ENCODE measurements at places on chromosomes 6 and 20.
A peak's percentile ranks its signal among the peaks of the same experiment; 100 is the strongest.

GRCh38 chr6:148681666-148682065 lies 65.2 kb upstream of the UST start:
- no peak for DNase-seq

- DNase-seq: no peak
These were observed 25.0 kb downstream of the SCAND1 start for GRCh38 chr20:35929301-35929700.

DNA sequence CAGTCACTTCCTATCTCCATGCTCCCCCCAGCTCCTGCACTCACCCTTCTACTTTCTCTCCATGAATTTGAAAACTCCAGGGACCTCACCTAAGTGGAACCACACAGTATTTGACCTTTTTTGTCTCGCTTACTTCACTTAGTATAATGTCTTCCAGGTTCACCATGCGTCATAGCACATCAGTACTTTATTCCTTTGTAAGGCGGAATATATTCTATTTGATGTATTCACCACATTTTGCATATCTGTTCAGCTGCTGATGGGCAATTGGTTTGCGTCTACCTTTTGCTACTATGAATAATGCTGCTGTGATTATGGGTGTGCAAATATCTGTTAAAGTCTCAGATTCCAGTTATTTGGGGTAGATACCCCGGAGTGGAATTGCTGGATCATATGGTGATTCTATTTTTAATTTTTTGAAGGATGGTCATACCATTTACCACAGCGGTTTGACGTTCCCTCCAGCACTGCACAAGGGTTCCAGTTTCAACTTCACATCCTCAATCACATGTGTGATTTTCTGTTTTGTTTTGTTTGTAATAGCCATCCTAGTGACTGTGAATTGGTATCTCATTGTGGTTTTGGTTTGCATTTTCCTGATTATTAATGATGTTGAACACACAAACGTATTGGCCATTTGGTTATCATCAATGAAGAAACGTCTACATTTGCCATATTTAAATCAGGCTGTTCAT lies 20.3 kb upstream of the SYNDIG1 start:
- no peak for DNase-seq

DNA sequence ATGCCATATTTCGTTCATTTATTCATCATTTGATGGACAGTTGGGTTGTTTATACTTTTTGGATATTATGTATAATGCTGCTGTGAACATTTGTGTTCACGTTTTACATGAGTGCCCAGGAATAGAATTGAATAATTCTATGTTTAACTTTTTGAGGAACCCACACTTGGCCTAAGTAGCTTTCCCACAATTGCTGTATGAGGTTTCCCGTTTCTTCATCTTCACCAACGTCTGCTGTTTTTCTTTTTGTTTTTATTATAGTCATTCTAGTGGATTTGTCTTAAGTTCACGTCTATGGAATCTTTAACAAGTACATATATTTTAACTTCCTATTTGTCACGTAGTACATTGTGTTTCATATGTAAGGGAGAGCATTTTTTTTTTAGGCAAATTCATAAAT lies 110.3 kb downstream of the JARID2 start:
- no peak for DNase-seq

DNA sequence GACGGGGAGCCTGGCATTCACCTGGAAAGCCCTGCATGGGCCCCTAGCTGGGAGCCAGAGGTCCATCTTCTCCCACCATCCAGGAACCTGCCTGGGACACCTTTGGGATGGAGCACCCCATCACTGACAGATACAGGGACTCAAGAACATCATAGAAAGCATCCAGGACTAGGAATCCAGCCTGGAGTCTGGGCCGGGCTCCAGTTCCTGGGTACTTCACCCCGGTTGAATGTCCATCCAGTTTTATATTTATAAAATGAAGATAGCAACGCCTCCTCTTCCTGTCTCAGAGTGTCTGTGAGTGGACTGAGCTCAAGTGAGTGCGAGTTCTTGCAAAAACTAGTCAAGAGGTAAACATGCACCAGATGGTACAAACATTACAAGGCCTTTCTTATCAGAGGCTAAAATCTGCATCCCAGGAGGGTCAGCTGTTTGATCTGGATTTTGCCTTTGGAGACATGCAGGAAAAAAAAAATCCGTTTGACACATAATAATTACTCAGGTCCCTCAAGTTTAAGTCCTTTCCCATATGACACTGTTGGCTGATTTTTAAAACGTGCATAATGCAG lies 27.4 kb downstream of the ZC3H12D start:
- no peak for DNase-seq

DNA sequence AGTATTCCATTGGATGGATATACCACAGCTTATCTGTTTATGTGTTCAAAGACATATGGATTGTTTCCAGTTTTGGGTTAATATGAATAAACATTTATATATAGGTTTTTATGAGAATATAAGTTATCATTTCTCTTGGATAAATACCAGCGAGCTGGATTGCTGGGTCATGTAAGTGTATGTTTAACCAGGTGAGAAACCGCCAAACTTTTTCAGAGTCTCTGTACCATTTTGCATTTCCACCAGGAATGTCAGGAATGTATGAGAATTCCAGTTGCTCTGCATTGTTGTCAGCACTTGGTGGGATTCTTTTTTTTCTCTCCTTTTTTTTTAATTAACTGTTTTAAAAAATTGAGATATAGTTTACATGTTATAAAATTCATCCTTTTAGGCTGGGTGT lies 52.1 kb downstream of the PHF20 start:
- DNase-seq: no peak

- no peak for DNase-seq
These were observed 80.8 kb upstream of the TIAM2 start for GRCh38 chr6:154914288-154914687.

GRCh38 chr20:45044601-45045000 lies 56.3 kb downstream of the KCNS1 start:
- no peak for DNase-seq

GRCh38 chr20:58545565-58546415 lies 30.6 kb upstream of the APCDD1L start:
- no peak for DNase-seq

GRCh38 chr6:124495665-124496190 lies 466.5 kb upstream of the RNF217 start:
- no peak for DNase-seq

DNA sequence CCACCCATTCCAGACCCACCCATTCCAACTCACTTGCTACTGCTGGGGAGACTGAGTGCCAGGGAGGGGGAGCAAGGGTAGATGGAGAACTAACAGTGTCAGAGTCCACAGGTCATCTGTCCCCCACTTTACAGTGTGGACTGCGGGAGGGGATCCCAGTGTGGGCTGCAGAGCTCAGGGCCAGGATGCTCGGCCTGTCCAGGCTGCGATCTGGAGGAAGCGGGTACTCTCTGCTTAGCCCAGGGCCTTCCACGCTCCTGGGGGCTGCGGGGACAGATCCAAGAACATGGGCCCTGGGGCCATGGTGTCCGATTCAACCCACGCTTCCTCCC lies 14.1 kb upstream of the GATA5 start:
- no peak for DNase-seq

DNA sequence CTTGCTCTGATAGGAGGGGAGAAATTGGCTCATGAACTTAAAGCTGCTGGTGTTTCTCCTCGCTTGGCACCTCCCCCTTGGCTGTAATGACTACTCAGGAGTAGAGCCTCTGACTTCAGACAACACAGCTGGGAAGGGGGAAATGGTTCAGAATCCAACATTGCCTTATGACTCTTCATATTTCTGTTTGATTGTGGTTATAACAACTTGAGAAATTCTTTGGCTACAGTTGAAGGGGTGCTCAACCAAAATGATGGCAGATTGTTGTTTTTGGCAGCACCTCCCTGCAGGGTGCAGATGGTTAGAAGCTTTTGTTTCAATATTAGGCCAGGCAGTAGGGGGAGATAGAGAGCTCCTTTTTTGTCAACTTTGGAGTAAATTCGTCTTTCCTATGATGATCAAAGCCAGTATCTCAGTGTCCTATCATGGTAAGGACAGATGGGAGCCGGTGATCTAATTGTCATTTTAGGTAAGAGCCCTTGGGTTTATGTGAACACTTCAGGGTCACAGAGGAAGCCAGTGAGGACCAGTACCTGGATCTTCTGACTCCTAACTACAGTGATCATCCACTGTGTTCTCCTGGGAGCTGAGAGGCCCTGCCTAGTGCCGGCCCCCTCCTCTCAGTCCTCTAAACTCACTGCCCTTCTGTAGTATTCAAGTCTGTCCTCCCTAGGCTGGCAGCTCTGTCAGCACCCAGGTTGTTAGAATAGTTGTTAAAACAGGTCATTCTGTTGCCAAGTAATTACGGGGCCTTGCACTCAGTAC lies 39.9 kb downstream of the RPRD1B start:
- DNase-seq: no peak

- DNase-seq: peak; percentile 79
These were observed 427 bp upstream of the MKKS start for GRCh38 chr20:10434467-10434831.

DNA sequence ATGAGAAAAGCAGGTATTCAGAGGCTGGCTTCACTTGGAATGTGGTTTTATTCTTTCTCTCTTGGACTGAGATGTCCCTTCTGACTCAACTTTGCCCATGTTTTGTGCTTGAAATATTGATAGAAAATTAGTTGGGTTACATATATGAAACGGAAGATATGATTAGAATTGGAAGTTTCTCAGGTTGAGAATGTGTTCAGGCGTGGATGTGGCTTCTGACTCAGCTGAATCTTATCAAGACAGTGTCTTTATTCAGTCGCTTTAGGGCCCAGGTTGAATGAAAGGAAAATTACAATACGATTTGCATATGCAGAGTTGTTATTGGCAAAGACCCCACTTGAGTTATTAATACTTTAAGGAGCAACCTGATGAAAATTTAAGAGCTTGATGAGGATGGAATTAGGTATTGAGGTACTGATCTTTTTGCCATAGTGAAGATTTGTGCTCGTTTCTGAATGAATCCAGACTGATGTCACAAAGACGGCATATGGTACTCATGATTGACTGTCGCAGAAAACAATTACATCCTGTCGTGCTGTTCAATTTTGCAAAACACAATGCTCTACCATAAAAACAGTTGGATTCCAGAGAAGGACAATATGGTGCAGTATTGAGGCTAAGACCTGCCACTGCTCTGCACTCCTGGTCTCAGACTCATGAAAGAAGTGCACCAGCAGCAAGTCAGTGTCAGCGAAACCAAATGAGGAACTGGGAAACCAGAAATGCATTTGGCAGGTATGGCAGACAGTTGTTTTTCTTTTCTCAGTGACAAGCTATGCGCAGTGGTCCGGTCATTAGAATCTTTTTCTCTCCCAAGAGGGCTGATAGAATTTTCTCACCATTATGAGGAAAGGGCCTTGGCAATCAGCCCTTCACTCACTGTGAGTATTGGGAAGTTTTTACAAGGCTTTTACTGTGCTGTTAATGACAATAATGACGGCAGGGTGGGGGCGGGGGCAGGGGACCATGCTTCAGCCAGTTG lies 158.3 kb downstream of the DOK5 start:
- DNase-seq: peak; percentile 62

DNA sequence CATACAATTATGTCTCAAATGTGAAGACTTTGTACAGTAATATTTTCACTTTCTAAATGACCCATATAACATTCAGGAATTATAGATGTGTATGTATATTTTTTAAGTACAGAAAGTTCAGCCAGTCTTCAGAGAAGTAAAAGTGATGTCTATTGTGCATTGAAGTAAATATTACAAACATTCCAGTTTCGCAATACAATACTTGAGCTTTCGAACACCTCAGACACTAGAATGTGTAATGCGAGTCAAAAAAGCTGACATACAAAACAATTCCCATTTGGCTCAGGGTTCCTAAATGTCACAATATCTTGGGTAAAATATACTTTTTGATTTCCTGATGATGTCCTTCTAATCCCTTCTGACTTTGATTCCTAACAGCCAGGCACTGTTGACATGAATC lies 101.4 kb downstream of the ZNF217 start:
- DNase-seq: no peak

DNA sequence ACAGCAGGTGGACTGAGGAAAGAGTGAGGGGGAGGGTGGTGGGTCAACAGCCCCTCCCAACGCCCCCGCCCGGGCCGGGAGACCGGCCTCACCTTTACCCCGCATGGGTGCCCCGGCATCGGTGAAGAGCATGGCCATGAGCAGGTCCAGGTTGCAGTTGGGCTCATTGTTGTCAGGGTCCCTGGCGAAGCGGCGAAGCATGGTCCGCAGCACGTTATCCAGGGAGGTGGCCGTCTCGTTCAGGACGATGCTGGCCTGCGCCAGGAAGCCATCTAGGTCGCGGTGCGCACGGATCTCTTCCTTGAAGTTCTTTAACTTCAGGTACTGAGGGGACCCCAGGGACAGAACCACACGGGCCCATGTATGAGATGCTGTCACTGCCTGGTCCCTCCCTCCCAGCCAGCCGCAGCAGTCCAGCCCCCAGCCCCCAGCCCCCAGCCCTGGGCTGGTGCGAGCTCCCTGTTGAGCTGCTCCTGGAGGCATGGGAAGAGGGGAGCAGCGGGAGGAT lies 4.9 kb downstream of the SLC4A11 start:
- no peak for DNase-seq

DNA sequence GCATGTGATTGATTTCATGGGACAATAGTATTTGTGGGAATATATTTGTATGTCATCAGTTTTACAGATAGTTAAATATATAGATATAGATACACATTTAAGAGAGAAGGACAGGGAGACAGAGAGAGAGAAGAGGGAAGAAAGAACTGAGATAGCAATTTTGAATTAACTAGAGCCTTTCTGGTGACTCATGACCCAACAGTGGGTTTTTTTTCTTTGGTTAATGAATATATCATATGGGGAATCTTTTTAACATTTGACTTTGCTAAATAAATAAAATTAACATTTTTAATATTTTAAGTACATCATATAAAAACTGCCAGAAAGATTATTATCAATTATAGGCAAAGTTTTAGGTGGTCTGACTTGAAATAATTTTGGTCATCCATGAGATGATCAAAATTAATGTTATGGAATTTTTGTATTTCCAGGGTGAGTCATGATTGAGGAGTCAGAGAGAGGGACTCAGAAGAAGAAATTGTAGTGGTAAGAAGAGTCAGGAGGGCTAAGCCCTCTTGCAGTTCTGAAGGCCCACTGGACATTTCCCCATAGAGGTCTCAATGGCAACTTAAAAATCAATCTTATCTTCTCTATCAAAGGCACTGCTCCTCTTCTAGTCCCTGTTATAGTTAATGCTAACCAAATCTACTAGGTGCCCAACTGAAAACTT lies 508.1 kb upstream of the MAP3K7 start:
- DNase-seq: no peak

DNA sequence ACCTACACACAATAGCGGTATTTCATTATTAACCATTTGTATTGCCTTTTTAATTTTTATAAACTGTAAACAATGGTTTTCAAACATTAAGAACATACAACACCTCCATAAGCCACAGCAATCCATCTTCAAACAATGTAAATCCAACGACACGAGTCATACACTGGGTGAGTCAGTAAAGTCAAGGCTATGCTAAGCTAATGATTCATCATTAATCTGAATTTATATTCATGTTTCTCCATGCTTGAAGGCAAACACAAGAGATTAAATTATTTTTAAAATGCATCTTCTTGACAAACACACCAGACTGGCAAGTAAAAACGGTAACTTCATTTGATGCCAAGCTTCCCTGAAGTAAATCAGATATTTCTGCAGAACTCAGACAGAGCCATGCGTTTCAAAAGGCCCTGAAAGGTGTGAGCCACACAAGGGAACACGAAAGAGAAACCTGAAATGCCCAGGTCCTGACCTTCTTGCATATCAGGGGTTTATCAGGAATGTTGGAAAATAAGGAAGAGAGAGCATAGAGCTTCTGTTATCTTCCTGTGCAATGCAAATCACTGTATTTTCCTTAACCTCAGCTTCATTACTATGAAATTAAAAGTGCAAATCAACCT lies 162.5 kb downstream of the ALDH8A1 start:
- DNase-seq: no peak

- no peak for DNase-seq
These were observed 398.3 kb downstream of the LAMA2 start for GRCh38 chr6:129281168-129281796.

GRCh38 chr6:191487-192312 lies 100.6 kb upstream of the DUSP22 start:
- no peak for DNase-seq

Measured in GM06990 (cell line).